Kasumi-1 (cell line): ENCODE measurements at places on chromosomes 6 and 20.

GRCh38 chr6:112215488-112216284, 38.7 kb downstream of the LAMA4 start:
- no peak for DNase-seq

DNA sequence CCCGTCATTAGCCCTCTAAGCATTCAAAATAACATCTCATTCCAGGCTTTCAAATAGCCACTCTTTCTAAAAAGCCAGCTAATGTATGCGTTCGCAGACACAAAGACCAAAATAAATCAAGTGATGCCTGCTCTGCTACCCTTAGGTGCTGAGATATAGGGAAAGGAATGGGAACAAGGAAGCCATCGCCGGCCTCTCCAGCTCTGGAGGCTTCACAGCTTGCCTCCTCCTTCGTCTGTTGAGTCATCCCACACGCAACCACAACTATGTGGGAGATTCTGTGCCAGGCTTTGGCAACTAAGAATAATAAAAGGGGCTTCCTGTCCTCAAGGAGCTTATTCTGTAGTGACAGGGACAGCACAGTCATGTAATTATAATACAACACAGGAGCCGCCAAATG, 27.3 kb upstream of the SLC22A23 start:
- DNase-seq = no peak

GRCh38 chr6:31162463-31163165, 4.2 kb downstream of the TCF19 start:
- DNase-seq = no peak

DNA sequence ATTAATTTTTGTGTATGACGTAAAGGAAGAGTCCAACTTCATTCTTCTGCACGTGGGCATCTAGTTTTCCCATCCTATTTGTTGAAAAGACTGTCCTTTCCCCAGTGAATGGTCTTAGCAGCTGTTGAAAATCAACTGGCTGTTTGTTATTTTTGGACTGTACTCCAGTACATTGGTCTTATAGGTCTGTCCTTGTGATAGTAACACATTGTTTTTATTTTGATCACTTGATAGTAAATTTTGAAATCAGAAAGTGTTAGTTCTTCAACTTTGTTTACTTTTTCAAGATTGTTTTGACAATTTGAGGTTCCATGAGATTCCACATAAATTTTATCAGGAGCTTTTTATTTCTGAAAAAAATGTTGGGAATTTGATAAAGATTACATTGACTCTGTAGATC, 280.2 kb upstream of the FOXQ1 start:
- DNase-seq = no peak

DNA sequence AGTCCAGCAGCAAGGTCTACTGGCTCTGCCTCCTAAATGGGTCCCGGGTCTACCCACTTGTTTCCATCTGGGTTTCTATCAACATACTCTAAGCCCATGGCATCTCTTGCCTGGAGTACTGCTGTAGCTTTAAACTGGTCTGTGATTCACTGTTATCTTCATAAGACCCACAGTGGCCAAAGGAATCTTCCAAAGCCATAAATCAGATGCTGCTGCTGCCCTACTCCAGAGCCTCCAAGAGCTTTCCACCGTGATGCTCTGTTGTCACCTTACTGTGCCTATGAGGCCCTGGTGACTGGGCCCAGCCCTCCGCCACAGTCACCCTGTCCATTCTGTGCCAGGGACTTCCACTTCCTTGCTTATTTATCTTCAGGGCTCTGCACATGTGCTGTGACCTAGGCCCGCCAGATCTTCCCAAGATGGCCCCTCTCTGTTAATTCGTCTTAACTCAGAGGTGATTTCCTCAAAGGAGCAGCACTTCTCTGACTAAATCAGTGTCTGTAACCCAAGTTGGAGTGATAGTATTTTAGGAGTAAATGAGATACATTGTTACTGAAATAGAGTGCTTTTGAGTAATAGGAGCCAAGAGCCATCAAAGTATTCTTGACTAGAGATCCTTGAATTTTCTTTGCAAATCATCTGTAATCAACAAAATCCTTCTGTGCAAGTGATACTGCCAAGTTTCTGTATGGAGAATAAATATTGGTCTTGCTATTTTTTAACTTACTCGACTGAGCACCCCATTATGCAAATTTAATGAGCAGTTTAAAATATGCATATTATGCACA, 102.5 kb downstream of the PPP1R14C start:
- DNase-seq = no peak

GRCh38 chr20:39879296-39879695, 809.7 kb downstream of the MAFB start:
- DNase-seq = no peak
